Non-pigmented ciliary epithelial cell (primary cell): ENCODE measurements at places on chromosomes 3 and 15.

GRCh38 chr15:74620636-74621545, 5.3 kb downstream of the CLK3 start:
- DNase-seq: no peak

GRCh38 chr3:96719921-96720320, 94.5 kb upstream of the EPHA6 start:
- no peak for DNase-seq

DNA sequence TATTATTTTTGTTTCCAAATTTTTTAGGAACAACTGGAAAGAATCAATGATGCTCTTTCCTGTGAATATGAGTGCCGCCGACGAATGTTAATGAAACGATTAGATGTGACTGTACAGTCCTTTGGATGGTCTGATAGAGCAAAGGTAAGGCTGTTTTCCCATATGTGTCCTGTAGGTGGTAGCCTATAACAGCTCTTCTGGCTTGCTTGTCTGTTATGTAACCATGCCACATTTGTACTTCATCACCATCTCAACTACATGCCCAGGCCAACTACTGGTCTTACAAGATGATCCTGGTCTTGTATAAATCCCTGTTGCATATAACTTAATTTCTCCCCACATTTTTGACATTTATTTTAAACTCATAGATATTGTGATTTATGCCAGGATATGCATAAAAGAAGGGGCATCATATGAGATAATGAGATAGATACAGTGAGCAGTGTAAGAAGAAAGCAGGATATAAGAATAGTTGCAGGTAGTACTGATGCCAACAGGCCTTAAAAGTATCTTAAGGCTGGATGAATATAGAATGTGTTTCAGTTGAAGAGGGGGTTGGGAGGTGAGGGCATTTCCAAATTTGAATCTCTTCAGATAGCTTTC, 20.3 kb downstream of the FAM98B start:
- DNase-seq: no peak

- DNase-seq: no peak
Measured at GRCh38 chr3:119751423-119751822, 30.5 kb upstream of the NR1I2 start.

- no peak for DNase-seq
Measured at GRCh38 chr3:126348308-126348920, 8.8 kb downstream of the KLF15 start.

DNA sequence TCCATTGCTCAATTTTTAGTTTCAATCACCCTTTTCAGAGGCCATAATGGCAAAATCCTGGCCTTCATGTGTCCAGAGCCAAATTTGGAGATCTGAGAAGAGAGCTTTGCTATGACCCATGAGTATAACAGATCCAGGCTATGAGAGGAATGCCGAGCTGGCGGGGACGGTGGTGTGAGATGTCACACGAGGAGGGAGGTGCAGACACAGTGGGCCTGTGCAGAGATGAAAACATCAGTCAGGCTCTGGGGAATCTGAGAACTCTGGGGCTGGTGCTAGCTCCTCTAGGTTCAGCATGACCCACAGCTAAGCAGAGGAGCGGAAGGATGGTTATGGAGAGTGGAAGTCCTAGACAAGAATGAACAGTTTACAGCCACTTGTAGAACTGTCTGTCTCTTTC, 398.3 kb upstream of the ATP10A start:
- DNase-seq: no peak

DNA sequence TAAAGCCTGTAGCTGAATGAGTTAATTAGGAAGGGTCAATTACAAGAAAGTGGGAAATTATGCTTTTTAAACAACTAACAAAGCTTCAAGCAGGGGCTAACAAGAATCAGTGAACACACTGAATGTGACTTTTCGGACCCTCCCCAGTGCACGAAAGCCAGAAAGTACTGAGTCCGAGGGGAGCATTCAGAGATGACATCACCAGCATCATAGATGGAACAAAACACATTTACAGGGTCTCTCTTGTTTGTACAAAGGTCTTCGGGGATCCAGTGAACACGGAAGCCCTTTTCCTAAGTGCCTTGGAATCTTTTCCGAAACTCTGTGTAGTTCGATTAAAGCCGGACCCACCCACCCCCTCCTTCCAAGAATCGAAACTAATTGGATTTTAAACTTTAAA, 829 bp downstream of the DCP1A start:
- DNase-seq: no peak

DNA sequence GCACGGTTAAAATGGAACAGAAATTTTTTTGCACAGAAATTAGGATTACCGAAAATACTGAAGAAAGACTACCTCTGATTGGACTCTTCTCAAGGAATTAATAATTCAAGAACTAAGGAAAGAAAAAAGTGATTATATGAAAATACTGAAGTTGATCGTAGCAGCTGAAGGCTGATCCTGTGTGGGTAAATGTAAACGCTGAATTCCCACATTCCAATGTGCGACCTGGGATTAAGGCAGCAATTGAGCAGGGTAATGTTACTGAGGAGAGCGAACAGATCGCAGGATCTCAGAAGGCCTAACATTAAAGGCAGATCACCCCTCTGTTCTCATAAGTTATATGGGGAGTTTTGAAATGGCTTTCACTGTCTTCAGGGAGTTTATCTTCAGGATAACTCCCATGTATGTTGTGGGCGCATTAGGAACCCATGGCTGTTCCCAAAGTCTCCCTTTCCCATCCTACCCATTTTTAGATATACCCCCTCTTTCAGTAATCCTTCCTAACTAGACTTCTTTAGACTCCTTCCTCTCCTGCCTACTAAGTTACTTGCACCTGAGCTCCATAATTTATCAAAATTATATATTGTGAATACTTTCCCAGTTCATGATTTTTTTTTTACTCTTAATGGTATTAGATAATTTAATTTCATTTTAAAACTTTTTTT, 1.0 kb upstream of the UBL7 start:
- no peak for DNase-seq

DNA sequence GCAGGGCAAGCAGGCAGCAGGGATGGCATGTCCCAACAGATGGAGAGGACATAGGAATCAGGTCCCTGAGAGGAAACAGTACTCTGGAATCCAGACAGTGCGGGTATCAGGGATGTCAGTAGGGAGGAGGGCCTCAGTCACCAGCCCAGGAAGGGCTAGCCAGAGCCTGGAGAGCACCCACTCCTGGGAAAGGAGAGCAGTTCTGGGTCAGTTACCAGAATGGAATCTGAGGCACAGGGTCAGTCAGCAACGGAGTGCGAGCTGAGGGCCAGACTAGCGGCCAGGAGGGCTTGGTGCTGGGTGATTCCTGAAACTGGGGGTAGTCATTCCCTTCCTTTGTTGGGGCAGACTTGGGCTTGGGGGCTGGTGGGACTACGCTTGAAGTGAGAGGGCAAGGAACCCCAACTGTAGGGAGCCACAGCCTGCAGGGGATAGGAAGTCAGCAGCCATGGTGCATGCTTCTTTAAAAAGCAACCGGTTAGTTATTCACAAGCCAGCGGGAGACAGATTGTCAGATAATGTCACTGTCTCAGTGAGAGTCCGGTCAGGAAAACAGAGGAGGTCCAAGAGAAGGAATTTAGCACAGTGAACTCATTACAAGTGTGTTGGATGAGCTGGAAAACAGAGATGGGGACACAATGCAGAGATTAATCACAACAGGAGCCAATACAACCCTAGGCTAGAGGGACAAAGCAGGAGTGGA, 27.9 kb downstream of the PLA1A start:
- no peak for DNase-seq

DNA sequence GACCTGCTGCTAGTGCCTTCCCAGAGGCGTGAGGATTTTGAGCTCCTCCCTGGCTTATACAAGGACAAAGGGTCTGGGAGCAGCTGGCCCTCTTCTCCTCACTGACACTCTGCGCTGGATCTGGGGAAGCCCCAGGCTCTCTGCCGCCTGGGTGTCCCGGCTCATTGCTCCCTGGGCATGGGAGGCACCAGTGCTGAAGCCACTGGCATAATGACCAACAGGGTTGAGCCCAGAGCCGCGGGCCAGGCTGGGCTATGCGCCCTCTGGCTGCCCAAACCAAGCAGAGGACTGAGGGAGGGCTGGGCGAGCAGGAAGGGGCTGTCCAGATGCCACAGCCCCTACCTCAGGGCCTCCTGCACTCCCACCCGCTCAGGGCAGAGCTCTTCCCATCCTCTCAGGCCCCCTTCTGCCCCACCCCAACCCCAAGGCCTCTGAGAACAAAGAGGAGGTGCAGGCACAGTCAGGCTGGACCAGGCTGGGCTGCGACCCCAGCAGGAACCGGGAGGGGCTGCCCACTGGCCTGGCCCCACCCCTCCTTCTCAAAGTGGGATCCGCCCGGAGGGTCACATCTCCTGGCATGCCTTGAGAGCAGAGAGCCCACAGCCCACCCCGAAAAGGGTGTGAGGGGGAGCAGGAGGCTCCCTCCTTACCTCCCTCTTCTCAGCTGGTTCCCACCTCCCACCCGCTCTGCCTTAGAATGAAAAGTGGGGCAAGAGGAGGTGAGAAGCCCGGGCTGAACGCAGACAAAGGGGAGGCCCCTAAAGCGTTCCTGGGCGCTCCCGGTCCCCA, 1.6 kb downstream of the LINGO1 start:
- DNase-seq: no peak

DNA sequence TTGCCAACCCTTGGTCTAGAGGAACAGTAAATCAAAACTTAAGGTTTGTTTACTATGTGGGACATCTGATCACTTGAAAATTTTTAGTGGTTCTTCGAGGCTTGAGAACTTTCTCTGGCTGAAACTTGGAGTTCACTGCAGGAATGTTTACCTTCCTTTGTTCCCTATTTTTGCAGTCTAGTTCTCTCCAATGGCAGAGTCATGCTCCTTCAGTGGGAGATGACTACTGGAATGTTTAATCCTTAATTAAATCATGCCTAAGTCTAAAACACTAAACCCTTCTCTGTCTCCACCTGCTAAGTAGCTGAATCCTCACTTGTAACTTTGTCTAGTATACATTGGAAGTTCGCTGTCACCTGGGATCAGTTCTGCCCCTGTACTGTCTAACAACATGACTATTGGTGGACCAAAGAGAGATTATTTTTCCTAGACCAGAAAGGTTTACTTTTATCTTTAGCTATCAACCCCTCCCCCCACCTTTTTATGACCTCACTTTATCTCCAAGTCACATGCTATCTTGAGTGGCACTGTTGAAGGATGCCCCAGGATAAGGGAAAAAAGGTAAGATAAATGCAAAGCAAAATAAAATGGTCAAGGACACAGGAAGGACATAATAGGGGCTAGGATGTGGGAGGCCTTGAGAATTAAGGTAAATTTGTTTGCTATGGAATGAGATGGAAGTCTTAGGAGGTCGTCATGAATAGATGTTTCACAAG, 1.2 kb upstream of the ZNF609 start:
- no peak for DNase-seq

DNA sequence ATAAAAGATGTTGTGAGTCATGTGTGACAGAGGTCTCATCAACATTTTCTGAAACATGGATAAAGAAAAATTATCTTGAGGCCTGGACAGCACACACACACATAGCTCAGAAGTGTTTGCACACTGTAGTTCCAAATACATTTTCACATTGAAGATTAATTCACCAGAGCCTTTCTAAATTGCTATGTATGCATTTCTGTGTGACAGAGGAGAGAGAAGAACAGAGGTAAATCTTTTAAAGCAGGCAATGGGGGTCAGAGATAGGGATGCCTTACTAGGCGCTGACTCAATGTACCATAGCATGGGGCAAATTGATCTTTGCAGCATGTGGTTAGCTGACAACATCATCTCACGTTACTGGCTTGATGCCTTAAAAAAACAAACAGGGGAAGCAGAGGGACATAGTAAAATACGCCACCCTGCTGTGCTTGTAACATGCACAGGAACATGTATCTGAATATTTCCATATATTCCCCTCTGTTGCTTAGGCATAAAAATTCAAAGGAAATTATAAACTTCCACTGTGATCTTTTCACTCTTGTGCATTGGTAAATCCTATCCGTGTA, 7.7 kb downstream of the POU1F1 start:
- DNase-seq: no peak

DNA sequence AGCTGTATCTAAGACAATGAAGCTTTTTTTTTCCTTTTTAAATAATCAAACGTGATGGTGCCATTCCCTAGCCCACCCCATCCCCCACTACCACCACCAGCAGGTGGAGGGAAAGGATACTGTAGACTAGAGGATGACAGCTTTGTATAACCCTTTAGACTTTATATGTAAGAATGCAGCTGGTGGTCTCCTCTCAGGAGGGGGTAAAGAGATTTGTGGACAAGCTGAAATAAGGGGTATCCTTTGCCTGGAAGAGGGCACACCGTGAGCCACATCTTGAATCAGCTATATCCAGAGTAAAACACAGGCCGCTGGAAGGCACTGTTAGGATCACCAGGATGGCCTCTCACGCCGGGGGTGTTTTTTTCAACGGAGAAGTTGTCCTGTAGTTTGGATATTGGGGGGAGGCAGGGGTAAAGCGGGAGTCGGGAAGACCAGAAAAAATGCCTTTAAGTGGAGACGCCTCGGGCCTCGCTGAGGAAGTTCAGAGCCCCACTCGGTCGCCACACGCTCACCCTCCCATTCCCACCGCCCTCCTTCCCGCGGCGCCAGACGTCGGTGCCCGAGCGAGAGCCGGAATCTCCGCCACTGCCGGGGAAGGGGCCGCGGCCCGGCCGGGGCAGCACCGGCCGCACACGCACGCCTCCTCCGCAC, 986 bp downstream of the KPNA4 start:
- DNase-seq: no peak

GRCh38 chr3:144055604-144056003, 84.0 kb downstream of the DIPK2A start:
- no peak for DNase-seq

GRCh38 chr3:13077431-13078162, 4.4 kb upstream of the IQSEC1 start:
- DNase-seq: no peak

- no peak for DNase-seq
Measured at GRCh38 chr3:11371747-11372146, 99.5 kb downstream of the ATG7 start.

- no peak for DNase-seq
Measured at GRCh38 chr3:104961851-104962250, 404.9 kb upstream of the ALCAM start.

DNA sequence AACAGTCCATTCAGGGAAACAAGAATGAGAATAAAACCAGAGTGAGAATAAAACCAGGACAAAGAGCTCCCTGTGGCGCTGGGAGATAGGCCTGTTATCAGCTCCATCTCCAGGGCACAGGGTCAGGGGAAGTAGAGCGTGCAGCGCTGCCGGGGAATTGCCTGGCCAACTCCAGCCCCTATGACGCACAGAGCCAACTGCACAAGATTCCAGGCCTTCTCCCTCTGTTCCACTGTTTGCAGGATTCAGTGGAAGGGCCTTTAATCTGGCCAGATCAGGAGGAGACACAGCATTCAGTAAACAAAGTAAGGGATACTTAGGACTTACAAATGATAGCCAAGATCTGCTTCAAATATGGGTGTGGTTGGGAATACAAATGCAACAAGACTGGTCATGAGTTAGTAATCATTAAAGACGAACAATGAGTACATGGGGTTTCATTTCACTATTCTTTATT, 49.4 kb downstream of the ITGB5 start:
- DNase-seq: no peak

- DNase-seq: no peak
Measured at GRCh38 chr3:178271740-178272387, 264.4 kb upstream of the KCNMB2 start.

- no peak for DNase-seq
Measured at GRCh38 chr15:71114887-71115566, at the start of gene THSD4. Gene THSD4 (plus strand): TSS chr15:71115471.
